ENCODE measurements at places on chromosomes 3 and 15. TPM values are rescaled to one million over a fixed set of nuclear protein-coding genes. Genes with fewer than 3 reads are reported as not detected.

- no peak for DNase-seq
These were observed 41.1 kb downstream of the NGRN start for GRCh38 chr15:90306560-90306959.

DNA sequence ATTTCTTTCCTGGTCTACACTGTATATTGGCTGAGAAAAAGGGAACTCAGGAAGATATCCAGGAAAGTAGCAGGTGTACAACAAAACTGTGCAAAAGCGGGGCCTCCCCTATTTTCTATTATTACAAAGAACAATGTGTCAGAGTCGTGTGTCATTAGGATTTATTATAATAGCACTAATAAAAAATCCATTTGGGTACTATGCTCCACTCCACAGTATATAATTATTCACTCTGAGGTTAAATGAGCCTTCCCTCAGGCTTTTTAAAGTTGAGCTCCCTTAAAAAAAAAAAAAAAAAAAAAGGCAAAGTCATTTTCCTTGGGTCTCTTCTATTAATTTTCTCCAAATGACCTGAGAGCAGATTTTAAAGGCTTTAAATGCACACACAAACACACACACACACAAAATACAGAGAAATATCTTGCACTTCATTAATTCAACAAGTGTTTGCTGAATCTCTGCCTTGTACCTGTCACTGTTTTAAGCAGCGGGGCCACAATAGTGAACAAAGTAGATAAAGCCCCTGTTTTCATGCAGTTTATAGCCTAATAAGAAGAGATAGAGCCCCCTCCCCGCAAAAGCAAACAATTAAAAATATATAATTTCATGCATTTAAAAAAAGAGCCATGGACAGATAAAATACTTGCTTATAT, 1.3 kb upstream of the DPP8 start:
- DNase-seq = no peak

GRCh38 chr15:89947385-89947784, 34.6 kb upstream of the ARPIN start:
- DNase-seq = no peak

The FEZF2 gene
- not detected for polyA plus RNA-seq

Measured in left renal cortex interstitium (tissue), 4 donors.